ENCODE measurements at places on chromosomes 1 and 21. TPM values are rescaled to one million over a fixed set of nuclear protein-coding genes. Genes with fewer than 3 reads are reported as not detected.

- no peak for DNase-seq
These were observed 2.1 kb downstream of the KIF1B start for GRCh38 chr1:10212476-10212875.

GRCh38 chr1:201228011-201228983 is 37.7 kb downstream of the IGFN1 start:
- DNase-seq = no peak

DNA sequence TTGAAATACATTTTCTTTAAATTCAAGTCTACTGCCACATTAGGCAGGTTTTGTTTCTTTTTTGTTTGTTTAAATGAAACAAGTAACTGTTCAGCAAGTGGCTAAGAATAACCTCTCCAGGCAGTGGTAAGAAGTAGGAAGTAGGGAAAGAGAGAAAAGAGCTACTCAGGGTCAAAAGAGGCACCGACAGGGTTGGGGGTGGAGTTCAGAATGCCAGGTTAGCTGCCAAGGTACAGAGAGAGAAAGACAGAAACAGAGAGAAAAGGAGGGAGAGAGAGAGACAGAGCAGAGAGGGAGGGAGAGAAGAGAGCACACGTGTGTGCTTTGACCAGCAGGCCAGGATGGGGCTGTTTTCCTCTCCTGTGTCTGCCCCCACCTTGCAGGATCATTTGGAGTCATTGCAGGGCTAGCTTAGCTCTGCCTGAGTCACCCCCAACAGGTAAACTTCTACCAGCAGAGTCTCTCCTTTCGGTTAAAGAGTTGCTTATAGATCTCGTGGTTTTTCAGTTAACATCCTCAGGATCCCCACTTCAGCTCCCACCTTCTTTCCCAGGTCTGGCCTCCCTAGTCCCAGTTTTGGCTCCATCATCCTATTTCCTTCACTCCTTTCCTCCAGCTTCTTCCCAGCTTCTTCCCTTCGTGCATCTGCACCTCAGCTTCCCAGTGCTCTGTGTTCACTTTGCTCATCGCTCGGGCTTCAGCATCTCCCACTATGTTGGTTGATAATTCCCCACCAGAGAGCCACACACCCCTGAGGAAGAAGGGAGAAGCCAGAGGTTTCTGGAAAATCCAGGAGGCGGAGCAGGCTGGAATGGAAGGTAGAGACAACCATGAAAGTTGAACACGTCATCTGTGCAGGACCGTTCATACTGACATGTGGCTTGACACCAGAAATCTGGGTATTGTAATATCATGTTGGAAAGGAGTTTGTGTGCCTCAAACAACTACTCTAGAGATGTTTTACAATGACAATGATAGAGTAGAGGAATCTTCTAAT is 21.8 kb upstream of the RAB4A start:
- no peak for DNase-seq

DNA sequence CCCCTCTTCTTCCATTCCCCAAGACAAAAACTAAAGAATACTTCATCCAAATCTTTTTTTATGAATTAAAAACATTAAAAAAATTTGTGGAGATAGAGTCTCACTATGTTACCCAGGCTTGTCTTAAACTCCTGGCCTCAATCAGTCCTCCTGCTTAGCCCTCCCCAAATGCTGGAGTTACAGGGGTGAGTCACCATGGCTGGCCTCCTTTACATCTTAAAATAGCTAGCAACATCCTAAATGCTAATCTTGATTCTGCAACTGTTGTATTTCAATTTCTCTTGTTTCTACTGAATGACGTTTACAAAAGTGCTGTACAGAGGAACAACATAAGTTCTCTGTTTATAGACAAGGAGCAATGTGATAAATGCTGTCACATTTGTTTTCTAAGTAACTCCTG is 483.5 kb downstream of the ADGRL2 start:
- no peak for DNase-seq

DNA sequence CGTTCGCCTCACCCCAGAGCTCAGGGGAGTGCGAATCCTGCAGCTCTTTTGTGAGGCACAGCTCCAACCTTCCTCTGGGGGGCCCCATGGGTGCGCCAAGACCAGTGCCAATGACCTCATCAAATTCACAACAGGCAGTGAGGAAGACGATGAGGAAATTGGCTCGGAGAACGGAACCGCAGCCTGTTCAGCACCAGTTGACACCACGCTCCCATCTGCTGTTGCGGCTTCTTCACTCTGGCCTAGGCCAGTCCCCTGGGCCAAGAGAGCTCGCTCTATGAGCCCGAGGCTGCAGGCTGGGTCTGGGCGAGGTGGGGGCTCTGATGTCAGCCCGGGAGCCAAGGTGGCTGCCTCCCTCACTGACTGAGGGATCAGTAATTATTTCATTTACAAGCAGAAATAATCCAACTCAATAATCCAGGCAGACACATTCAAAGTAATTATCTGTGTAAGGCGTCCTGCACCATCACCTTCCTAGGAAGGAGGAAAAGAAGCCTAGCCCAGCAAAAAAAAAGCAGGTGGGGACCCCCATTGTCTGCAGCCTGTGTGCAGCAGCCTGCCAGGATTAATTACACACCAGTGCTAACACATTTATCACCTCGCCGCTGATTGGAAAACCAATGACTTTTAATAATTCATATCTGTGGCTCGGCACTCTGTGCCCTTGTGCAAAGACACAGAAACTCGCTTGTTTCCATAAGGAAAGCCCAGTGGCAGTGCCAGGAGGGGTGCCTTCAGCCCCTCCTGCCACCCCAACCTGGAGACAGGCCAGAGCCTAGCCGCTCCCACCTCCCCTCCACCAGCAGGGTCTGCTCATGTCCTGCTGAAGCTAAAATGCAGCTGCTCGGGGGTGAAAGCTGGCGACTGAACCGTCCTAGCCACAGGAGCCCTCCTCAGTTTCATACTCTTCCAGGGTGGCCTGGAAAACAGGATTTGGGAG is 1.9 kb downstream of the PLEKHA6 start:
- DNase-seq = no peak

The PROK1 gene
- total RNA-seq = 42.9 TPM

The TP73 gene
- 1.0 TPM for total RNA-seq

The KRTAP10-9 gene
- not detected for total RNA-seq

The DSCAM gene
- total RNA-seq = 0.44 TPM

Data from breast epithelium (tissue), 4 donors.